ENCODE measurements at places on chromosomes 11 and 22.

- DNase-seq, result no peak
Observed at GRCh38 chr22:38868286-38868721, 3.7 kb downstream of the CBX6 start.

- DNase-seq, result no peak
Observed at GRCh38 chr11:129313541-129314297, 61.9 kb upstream of the BARX2 start.

DNA sequence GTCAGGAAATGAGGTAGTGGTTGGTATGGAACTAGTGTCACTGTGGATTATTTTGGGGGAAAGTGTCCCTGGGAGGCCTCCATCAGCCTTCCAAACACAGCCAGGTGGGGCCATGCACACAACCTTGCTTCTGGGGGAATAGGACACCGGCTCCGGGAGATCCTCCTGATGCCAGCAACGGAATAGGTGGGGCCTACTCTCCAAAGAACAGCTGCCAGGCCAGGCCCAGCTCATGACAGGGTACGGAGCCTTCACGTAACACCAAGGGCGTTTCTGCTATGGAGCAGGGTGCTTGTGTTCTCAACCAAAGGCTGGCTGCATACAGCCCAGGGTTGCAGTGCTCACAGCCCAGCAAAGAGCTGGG, 30.6 kb upstream of the LINC01488 start:
- DNase-seq, result no peak

GRCh38 chr11:1307163-1307870, 2.1 kb downstream of the TOLLIP start:
- DNase-seq, result no peak

DNA sequence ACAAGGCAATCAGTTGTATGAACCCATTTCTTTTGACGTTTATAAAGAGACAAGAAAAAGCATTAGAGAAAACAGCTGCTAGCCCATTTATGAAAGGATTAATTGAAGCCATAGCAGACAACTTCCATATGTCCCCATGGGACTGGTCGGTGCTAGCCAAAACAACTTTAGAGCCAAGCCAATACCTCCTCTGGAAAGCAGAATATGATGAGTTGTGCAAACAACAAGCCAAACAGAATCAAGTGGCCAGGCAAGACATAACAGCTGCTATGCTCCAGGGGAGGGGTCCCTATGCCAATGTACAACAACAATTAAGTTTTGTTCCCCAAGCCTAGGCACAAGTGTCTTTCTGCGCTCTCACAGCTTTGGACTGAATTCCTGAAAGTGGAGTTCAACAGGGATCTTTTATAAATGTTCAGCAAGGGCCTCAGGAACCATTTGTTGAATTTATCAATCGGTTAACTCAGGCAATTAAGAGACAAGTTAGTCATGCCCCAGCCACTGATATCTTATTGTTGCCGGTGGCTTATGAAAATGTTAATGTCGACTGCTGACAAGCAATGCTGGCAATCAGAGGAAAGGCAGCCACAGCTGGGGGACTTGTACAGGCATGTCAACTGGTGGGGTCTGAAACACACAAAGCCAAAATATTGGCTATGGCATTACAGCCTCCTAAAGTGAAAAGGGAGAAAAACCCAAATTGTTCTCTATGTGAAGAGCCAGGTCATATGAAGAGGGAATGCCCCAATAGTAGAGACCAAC, 1593.1 kb upstream of the TENM4 start:
- DNase-seq, result no peak

DNA sequence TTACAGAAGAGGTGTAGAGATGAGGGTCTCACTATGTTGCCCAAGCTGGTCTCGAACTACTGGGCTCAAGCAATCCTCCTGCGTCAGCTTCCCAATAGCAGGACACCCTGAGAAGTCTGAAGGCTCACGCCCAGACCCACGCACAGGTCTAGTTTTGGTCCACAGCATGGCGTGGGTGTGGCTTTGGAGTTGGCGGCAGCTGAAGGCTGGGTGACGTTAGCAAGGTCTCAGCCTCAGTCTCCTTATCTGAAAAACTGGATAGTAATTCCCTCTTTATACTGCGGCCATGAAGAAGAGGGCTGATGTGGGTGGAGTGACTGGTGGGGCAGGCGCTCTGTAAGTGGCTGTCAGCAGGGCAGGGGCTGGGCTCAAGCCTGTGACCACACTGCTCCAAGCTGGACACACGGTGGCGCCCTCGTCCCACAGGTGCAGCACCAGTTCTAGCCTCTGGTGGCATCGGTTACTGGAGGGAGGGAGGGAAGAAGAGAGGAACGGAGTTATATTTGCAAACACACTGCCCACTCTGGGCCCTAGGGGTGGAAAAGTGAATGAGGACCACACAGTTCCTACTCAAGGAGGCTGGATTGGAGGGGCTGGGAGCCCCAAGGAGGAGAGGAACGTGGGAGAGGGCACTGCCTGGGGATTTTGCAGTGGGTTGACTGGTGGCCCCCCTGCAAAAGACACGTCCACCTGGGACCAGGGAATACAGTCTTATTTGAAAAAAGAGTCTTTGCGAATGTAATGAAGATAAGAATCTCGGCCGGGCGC, 19.6 kb upstream of the CARD10 start:
- DNase-seq, result peak; percentile 79

DNA sequence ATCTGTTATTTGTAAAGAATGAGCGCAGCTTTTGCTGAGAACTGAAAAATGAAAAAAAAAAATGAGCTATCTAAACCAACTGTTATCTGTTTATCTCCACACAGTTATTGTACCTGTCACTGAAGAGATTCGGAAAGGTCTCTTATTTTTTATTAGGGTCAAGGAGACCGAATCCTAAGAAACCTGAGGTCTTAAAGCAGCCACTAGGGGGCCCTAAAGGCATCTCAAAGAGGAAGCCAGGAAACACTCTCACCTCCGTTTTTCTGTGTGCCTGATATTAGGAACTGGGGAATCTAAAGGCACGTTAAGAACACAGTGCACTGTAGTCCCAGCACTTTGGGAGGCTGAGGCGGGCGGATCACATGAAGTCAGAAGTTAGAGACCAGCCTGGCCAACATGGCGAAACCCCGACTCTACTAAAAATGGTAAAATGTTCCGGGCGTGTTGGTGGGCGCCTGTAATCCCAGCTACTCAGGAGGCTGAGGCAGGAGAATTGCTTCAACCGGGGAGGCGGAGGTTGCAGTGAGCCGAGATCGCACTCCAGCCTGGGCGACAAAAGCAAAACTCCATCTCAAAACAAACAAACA, 3.5 kb upstream of the LARGE1 start:
- DNase-seq, result no peak

GRCh38 chr11:134068829-134069425, at the start of gene JAM3:
JAM3 (plus strand) TSS chr11:134069072; CDS start chr11:134069084, 12 bp downstream.
- peak; percentile 92 for DNase-seq

DNA sequence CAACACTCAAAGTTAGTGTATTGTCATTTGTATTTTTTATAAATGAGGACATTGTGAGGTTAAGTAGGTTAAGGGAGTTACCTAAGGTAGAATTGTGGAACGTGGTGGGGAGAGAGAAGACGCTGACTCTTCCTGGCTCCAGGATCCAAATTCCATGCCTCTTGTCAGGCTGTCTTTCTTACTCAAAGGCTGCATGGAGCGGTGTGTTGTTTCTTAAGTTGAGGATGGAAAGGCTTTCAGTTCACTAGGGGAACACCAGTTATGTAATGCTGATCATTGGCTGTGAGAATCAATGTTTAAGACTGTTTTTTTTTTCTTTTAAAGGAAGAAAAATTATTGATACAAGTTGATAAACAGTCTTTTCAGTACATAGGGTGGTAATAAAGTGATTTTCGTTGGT, 2.9 kb downstream of the UBE2L3 start:
- no peak for DNase-seq

DNA sequence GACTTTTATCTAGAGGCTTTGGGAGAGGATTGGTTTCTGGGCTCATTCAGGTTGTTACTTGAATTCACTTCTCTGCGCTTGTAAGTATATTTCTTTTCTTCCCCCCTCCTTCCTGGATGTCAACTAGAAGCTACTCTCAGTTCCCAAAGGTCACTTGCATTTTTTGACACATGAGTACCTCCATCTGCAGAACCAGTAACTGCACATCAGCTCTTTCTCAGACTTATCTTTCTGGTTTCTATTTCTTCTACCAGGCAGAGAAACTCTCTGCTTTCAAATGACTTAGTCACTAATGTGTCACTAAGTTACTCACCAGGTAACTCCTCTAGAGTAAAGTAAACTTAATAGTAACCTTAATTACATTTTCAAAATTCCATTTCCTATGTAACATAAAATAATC, 773.0 kb upstream of the LUZP2 start:
- DNase-seq, result no peak

DNA sequence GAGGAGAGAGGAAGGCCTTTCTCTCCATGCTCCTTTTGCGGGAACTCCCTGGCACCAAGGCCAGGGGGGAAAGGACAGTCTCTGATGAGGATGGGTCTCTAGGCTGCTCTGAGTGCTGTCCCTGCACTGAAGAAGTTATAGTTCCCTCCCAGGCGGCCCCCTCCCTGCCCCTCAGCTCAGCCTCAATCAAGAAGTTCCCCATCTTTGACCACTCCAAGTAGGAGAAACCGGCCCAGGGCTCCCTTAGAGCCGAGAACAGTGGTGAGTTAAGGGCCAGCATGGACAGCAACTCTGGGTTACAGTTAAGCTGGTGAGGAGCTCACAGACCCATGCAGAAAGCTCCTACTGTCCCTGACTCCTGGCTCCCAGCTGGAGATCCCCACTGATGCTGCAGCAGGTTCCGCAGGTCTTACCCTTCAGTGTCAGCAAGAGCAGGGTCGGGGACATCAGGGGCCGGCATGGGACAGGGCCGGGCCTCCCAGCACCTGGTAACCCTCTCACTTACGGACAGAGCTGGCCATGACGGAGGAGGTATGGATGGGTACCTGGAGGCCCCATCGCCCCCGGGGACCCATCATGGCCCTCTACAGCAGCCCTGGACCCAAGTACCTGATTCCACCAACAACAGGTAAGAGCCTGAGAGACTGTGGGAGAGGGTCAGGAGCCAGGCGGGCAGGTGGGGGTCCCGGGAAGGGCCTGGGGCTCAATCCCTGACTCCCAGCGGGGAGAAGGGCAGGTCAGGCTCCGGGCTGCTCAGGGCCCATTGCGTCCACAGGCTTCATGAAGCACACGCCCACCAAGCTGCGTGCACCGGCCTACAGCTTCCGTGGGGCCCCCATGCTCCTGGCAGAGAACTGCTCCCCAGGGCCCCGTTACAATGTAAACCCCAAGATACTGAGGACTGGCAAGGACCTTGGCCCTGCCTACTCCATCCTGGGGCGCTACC, 4.2 kb downstream of the SCGB1C1 start:
- DNase-seq, result no peak

- DNase-seq, result no peak
Observed at GRCh38 chr11:90434858-90435257, 212.0 kb upstream of the CHORDC1 start.

GRCh38 chr11:117535850-117536411, 208.3 kb downstream of the CEP164 start:
- DNase-seq, result no peak

- DNase-seq, result no peak
Observed at GRCh38 chr22:19992921-19993355, 23.7 kb downstream of the ARVCF start.

DNA sequence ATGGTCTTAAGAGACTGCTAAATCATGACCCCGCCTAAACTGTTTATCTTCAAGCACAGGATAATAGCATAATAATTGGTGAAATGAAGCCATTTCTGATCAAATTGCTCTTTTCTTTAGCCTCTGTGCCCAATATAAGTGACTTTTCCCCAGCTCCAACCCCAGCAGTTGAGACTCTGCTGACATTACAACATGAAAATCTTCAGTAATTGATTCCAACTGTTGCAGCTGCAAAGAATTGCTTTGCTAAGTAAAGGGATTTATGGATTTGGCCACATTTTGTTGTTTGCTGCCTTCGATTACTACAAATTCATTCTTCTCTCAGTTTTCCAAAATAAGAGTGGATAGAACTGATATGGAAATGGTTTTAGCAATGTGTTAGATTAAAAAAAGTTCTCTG, 576.7 kb upstream of the LRRC4C start:
- DNase-seq, result no peak

DNA sequence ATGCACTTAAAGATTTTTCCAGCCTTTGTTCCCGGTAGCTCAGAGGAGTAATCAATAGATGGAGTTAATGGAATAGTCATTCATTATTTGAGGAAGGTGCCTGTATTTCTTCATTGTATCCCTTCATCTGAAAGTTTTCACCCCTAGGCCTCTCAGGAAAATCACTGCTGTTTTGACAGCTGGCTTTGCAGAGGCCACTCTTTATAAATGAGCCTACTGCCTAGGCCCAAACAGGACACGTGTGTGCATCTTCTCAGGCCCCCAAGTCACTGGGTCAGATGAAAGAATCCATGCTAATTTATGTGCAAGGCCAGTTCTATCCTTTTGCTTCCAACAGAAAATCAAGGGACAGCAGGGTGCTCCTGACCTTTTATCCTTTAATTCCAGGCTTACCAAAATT, 76.8 kb downstream of the MPPED2 start:
- no peak for DNase-seq

GRCh38 chr11:97356144-97356543, 966.3 kb downstream of the JRKL start:
- DNase-seq, result no peak

GRCh38 chr11:67277231-67277961, 11.1 kb downstream of the GRK2 start:
- DNase-seq, result peak; percentile 72

GRCh38 chr11:95922099-95922498, 1.8 kb downstream of the MTMR2 start:
- DNase-seq, result no peak

DNA sequence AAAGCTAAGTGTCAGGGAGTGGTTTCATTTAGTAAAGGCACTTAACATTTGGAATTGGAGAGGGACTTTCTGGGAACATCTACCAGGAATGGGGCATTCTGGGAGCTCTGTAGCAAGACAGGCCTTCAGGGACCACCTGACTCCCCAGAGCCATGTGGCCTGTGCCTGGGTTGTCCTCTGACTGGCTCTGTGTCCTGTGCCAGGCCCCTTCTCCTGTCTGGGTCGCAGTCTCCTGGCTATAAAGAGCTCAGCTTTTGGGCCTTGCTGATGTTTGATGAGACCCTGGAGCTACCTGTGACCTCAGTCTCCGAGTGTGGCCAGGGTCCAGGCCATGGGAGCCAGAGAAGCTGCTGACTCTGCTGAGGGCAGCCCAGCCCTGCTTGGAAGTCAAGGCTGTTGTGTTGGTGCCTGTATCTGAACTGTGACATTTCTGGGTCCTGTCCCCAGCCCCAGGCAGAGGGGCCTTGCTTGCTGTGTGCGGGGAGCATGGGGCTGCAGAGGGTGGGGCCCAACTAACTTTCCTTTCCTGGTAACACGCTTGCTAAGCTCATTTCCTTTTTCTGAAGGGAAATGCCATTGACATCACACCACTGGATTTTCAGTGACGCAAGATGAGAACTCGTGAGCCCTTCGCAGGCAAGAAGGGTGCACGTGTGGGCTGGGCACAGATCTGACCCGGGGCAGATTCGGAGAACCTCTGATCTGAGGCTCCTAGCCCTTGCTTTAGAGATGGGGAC, 41.3 kb downstream of the LRRC32 start:
- no peak for DNase-seq

GRCh38 chr11:130411223-130411622, 17.2 kb downstream of the ADAMTS8 start:
- no peak for DNase-seq

- DNase-seq, result no peak
Observed at GRCh38 chr11:83760932-83761331, 474.8 kb upstream of the CCDC90B start.

GRCh38 chr22:29994027-29994715, 86.1 kb upstream of the HORMAD2 start:
- DNase-seq, result no peak

GRCh38 chr11:134139873-134140331, 71.0 kb downstream of the JAM3 start:
- no peak for DNase-seq

GRCh38 chr11:33664166-33664565, 36.5 kb downstream of the C11orf91 start:
- DNase-seq, result no peak
